ENCODE measurements at places on chromosomes 1 and 21. TPM values are rescaled to one million over a fixed set of nuclear protein-coding genes. Genes with fewer than 3 reads are reported as not detected.

CLCNKA gene
- not detected for total RNA-seq

PEX14 gene
- 22.2 TPM for total RNA-seq

C1orf115 gene
- total RNA-seq, result 33.9 TPM

LCE3D gene
- total RNA-seq, result not detected

GNAI3 gene
- 6.4 TPM for total RNA-seq

PKP1 gene
- total RNA-seq, result not detected

CRYBG2 gene
- total RNA-seq, result 63.3 TPM

NCF2 gene
- total RNA-seq, result 0.58 TPM

ADCY10 gene
- 1.3 TPM for total RNA-seq

LMX1A gene
- total RNA-seq, result not detected

IL20 gene
- total RNA-seq, result not detected

GJA9 gene
- not detected for total RNA-seq

FNDC10 gene
- 15.6 TPM for total RNA-seq

SAMD11 gene
- 0.63 TPM for total RNA-seq

KCNK2 gene
- total RNA-seq, result 0.49 TPM

OPTC gene
- total RNA-seq, result not detected

E2F2 gene
- total RNA-seq, result 9.1 TPM

MEGF6 gene
- 12.1 TPM for total RNA-seq

AMY1C gene
- total RNA-seq, result not detected

SLC9C2 gene
- not detected for total RNA-seq

TTLL7 gene
- total RNA-seq, result 0.75 TPM
